ENCODE measurements at places on chromosomes 5 and 9. TPM values are rescaled to one million over a fixed set of nuclear protein-coding genes. Genes with fewer than 3 reads are reported as not detected.

The CD74 gene
- polyA plus RNA-seq, result 1,887 TPM

DNA sequence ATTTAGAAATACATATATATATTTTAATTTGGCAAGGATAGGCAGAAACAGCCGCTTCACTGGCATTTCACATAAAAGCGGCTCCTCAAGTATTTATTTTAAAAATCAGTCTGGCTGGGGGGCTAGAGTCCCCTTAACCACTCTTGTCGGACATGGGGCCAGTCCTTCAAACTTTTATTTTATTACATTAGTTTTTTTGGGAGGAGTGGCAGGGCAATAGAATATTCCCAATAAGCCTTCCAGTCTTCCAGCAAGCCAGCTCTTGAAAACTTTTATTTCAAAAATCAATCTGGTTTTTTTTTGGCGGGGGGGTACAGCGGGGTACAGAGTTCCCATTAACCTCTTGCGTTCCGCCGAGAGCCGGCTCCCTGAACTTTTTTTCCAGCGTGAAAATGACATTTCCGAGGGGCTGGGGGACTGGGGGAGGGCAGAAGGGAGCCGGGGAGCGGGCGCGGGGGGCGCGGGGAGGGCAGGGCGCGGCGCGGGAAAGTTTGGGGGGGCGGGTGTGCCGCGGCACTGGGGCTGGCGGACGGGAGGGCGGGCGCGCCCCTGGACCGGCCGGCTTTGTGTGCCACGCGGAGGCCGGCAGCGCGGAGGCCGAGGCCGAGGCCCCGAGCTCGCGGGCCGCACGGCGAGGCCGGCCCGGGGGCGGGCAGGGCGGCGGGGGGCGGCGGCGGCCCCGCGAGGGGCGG is 504 bp upstream of the ZNF618 start:
- H3K4me1 ChIP-seq, result peaks cover 2% of the 10 kb centered on the region
- peak; percentile 56 for DNase-seq
- no peak overlapping the region for H3K27ac ChIP-seq
- no peaks in the 10 kb centered on the region for H3K27me3 ChIP-seq
- no peaks in the 10 kb centered on the region for H3K36me3 ChIP-seq

DNA sequence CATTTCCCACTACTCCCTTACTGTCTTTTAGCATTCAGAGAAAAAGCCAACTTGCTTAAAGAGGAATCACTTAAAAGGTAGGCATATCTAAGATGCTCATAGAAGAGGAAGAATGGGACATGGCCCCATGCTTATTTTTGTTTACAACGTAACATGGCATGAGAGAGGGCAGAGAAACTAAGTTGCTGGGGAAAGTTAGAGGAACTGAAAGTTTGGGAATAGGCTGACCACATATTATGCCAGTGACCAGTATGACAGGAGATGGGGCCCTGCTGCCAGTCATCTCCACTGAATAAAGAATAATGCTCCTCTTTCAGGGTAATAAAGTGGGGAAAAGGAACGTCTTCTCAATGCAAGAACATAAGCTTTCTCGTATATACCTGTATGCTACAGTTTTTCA is 1.9 kb downstream of the PLPP6 start:
- DNase-seq, result no peak
- no peak overlapping the region for H3K27ac ChIP-seq
- H3K36me3 ChIP-seq, result no peaks in the 10 kb centered on the region
- peak overlapping the region; percentile 6 for H3K4me3 ChIP-seq
- H3K27me3 ChIP-seq, result no peaks in the 10 kb centered on the region

GRCh38 chr9:128059365-128059983 is 7.6 kb downstream of the NAIF1 start:
- peaks cover 11% of the 10 kb centered on the region for H3K4me1 ChIP-seq
- H3K27me3 ChIP-seq, result no peaks in the 10 kb centered on the region
- H3K27ac ChIP-seq, result no peak overlapping the region
- no peak overlapping the region for H3K4me3 ChIP-seq
- H3K36me3 ChIP-seq, result peaks cover 4% of the 10 kb centered on the region
- no peak for DNase-seq

The CDKN2B gene
- 0.30 TPM for polyA plus RNA-seq

DNA sequence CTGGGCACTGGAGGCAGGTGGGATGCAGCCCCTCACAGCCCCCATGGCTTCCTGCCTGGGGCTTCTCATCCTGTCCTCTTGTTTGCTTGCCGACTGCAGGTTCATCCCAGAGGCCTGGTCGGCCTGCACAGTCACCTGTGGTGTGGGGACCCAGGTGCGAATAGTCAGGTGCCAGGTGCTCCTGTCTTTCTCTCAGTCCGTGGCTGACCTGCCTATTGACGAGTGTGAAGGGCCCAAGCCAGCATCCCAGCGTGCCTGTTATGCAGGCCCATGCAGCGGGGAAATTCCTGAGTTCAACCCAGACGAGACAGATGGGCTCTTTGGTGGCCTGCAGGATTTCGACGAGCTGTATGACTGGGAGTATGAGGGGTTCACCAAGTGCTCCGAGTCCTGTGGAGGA is 232.7 kb downstream of the ADAMTSL1 start:
- no peak for DNase-seq
- H3K4me1 ChIP-seq, result no peaks in the 10 kb centered on the region
- no peaks in the 10 kb centered on the region for H3K27me3 ChIP-seq
- H3K27ac ChIP-seq, result no peak overlapping the region
- H3K4me3 ChIP-seq, result no peak overlapping the region

DNA sequence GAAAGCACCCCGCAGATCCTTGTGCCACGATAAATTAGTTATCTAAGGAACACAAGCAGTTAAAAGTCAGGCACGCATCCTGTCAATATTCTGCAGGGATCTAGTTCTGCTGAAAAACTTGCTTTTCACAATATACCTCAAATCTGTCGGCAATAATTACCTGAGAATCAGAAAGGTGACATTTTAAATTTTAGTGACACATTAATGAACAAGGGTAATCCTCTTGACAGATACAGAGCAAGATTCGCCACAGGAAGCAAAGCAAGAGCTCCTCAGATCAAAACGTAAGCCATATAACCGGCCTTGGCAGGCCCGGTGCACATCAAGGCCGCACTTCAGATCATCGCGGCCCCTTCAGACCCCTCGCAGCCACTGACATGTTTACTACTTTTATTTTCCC is 185.7 kb downstream of the ATPSCKMT start:
- no peaks in the 10 kb centered on the region for H3K27me3 ChIP-seq
- H3K27ac ChIP-seq, result no peak overlapping the region
- DNase-seq, result no peak
- no peak overlapping the region for H3K4me3 ChIP-seq

The NTRK2 gene
- 20.0 TPM for polyA plus RNA-seq

DNA sequence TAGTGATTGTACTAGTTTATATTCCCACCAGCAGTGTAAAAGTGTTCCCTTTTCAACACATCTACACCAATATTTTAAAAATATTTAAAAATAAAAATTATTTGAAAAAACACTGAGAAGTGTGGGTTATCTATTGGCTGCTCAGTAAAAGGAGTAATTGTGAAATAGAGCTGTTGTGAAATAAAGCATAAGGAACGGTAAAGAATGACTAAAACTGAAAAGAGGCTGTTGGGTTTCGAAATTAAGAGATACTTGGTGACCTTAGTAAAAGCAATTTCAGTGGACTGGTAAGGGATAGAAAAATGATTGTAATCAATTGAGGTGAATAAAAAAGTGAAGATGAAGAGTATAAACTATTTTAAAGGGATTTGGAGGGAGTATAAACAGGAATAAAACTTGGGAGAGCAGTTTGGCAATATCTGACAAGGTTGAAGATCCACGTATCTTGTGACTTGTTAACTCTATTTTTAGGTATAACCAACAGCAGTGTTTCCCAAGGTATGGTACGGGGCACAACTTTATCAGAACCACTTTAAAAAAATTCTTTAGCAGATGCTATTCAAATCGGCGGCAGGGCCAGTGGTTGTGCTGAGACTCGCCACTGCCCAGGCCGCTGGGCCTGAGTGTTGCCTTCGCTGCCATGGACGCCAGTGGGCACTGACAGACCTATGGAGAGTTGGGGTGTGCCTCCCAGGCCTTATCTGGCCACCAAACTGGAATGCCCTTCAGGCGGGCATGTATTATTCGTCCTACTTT is 63.3 kb downstream of the TMEM38B start:
- DNase-seq, result no peak
- no peaks in the 10 kb centered on the region for H3K27me3 ChIP-seq
- no peaks in the 10 kb centered on the region for H3K4me1 ChIP-seq
- no peaks in the 10 kb centered on the region for H3K36me3 ChIP-seq

The GRXCR2 gene
- not detected for polyA plus RNA-seq

GRCh38 chr5:59319250-59319649 is 574.3 kb downstream of the PDE4D start:
- peaks cover 7% of the 10 kb centered on the region for H3K4me1 ChIP-seq
- H3K36me3 ChIP-seq, result no peaks in the 10 kb centered on the region
- H3K27ac ChIP-seq, result no peak overlapping the region
- no peak for DNase-seq
- H3K4me3 ChIP-seq, result no peak overlapping the region
- no peaks in the 10 kb centered on the region for H3K27me3 ChIP-seq

The SAXO1 gene
- not detected for polyA plus RNA-seq

DNA sequence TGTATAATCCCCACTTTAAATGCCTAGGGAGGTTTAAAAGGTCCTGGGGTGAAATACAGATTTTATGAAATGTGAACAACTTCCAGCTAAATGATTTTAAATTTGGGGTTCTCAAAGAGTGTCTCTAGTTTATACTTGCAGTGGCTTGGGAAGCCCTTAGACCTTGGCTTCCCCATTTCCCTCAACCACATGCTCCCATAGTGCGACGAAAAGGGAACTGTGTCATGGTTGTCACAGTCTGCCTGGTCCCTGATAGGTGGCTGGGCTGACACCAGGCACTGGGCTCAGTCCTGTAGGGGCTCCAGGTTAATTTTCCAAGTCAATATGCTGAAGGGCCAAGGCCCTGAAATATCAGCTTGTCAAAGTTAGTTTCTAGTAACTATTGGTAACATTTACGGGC is 10.4 kb upstream of the CXCL14 start:
- no peaks in the 10 kb centered on the region for H3K36me3 ChIP-seq
- DNase-seq, result no peak
- no peak overlapping the region for H3K27ac ChIP-seq
- no peak overlapping the region for H3K4me3 ChIP-seq
- no peaks in the 10 kb centered on the region for H3K4me1 ChIP-seq

The FOXD4L4 gene
- polyA plus RNA-seq, result not detected

The MEIKIN gene
- not detected for polyA plus RNA-seq

DNA sequence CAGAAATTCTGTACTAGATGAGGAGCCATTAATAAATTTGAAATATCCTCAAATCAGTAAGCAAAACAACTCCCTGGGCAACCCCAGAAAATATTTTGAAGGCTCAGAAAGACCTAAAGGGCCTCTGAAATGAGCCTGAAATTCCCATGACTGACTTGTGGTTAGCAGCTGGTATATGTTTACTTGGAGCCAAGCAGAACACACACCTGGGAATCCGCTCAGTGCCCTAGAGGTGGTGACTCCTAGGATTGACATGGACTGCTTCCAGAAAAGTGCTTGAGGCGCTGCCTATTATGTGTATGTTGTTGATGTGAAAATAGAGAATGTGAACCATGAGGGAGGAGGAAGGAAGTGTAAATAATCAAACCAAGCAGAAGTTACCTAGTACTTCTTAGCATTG is 14.7 kb downstream of the RFK start:
- H3K4me1 ChIP-seq, result peaks cover 3% of the 10 kb centered on the region
- no peak overlapping the region for H3K27ac ChIP-seq
- no peaks in the 10 kb centered on the region for H3K36me3 ChIP-seq

DNA sequence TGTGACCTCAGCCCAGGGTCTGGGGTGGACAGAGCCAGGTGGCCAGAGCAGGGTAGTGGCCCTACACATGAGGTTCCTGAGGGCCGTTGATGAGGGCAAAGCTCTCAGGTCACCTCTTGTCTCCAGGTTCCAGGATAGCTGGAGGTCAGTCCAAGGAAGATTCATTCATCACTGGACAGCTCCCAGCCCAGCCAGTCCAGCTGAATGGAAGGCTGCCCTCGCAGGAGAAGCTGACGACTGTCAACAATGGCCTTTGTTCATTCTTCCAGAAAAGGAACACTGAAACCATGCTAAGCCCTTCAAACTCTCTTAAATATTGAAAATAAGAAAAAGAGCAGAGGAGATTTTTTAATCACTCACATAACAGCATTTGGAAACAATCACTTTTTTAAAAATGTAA is 169.7 kb upstream of the TBCA start:
- no peaks in the 10 kb centered on the region for H3K36me3 ChIP-seq
- no peaks in the 10 kb centered on the region for H3K4me1 ChIP-seq
- no peak for DNase-seq
- no peaks in the 10 kb centered on the region for H3K27me3 ChIP-seq
